Activated CD8-positive, alpha-beta memory T cell treated with anti-CD3 and anti-CD28 coated beads, Interleukin-2, amount 10 ng/mL, durations not matched to agents 7 days and 5 days (primary cell): ENCODE measurements at places on chromosomes 4 and X. TPM values are rescaled to one million over a fixed set of nuclear protein-coding genes. Genes with fewer than 3 reads are reported as not detected.

The PI4K2B gene
- total RNA-seq: 42.2 TPM

GRCh38 chrX:76155786-76156185 is 17.1 kb upstream of the PBDC1 start:
- DNase-seq: no peak
- peaks cover 3% of the 10 kb centered on the region for H3K27me3 ChIP-seq
- H3K27ac ChIP-seq: no peak overlapping the region
- no peak overlapping the region for H3K4me3 ChIP-seq

GRCh38 chr4:76476571-76476970 is 41.5 kb downstream of the SHROOM3 start:
- no peak for DNase-seq
- H3K4me3 ChIP-seq: no peak overlapping the region
- peaks cover 29% of the 10 kb centered on the region for H3K27me3 ChIP-seq
- no peaks in the 10 kb centered on the region for H3K4me1 ChIP-seq
- no peak overlapping the region for H3K27ac ChIP-seq

DNA sequence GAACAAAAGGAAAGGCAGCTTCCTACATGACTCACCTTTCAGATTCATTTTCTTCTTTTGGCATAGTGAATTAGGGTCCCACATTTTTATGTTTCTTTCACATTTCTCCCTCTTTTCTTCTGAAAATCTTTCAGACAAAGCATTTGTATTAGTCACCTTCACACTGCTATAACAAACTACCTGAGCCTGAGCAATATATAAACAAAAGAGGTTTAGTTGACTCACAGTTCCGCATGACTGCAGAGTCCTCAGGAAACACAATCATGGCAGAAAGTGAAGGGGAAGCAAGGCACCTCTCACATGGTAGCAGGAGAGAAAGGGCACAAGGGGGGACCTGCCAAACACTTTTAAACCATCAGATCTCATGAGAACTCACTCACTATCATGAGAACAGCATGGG is 36.9 kb downstream of the MAGEA9 start:
- H3K27ac ChIP-seq: no peak overlapping the region
- no peak for DNase-seq
- no peak overlapping the region for H3K4me3 ChIP-seq
- H3K27me3 ChIP-seq: peaks cover 27% of the 10 kb centered on the region

The PASD1 gene
- total RNA-seq: not detected

The ARR3 gene
- total RNA-seq: not detected

The MMRN1 gene
- total RNA-seq: 0.16 TPM

DNA sequence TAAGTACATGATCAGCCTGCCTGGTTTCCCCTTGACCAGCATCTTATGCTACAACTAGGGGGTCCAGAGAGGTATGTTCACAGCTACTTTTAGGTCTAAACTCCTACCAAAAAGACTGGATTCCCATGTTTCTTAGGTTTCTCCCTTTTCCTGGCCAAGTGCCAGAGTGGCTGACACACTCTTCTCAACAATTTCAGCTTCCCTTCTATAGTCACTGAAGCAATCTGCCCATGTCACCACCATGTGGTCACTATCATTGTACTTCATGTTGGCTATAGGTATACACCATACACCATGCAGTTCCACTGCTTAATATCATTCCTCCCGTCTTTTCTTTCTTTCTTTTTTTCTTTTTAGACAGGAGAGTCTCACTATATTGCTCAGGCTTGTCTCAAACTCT is 66.9 kb downstream of the KLHL13 start:
- no peaks in the 10 kb centered on the region for H3K4me1 ChIP-seq
- H3K27me3 ChIP-seq: no peaks in the 10 kb centered on the region
- H3K27ac ChIP-seq: no peak overlapping the region
- DNase-seq: no peak
- no peaks in the 10 kb centered on the region for H3K36me3 ChIP-seq
- no peak overlapping the region for H3K4me3 ChIP-seq

DNA sequence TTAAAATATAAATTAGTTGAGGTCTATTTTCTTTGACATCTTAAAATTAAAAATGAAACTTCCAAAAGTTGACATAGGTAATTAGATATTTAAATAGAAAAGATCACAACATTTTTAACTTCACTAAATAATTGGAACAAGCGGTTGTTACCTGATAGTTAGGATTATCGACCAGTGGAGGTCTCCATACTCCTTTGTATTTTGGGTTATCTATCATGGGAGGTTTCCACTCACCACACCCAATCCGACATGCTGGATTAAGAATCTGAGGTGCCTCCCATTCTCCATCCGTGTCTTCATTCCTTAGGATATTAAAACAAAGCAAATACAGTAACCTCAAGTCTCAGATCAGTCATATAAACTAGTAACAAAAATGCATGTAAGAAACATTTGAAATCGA is 22.2 kb downstream of the SCOC start:
- H3K4me3 ChIP-seq: no peak overlapping the region
- H3K4me1 ChIP-seq: no peaks in the 10 kb centered on the region
- peaks cover 29% of the 10 kb centered on the region for H3K27me3 ChIP-seq
- DNase-seq: no peak

GRCh38 chr4:80184053-80184824 is 13.1 kb upstream of the PRDM8 start:
- peak overlapping the region; percentile 87 for H3K27ac ChIP-seq
- H3K27me3 ChIP-seq: peaks cover 12% of the 10 kb centered on the region
- H3K36me3 ChIP-seq: peaks cover 35% of the 10 kb centered on the region
- peaks cover 60% of the 10 kb centered on the region for H3K4me1 ChIP-seq

DNA sequence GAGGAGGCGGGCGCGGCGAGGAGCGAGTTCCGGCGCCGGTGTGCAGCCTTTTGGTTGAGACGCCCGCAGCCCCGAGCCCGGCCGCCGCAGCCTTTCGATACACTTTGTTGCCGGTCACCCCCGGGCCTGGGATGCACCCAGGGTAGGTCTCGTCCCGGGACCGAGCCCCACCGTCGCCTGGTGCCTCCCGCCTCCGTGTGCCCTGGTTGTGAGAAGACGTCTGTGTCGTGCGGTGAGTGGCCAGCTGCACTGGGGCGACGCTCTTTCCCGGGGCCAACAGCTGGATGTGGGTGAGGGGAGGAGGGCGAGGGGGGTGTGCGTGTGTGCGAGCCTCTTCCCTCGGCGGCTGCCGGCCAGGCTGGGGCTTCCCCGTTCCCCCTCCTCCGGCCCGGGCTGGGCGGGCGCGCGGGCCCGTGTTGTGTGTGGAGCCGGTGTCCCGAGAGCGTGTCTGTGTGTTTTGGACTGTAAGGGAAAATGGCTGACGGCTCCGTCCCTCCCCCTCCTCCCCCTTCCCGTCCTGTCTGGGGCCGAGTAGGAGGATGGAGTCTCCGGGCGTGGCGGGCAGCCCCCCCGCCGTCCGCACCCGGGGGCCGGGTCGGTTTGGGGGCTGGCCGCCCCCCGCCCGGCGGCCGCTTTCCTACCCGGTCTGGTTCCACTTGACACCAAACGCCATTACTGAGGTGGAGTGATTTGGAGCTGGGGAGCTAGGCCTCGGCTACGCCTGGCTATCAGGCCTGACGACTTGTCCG is 807 bp downstream of the USP9X start:
- peak overlapping the region; percentile 87 for H3K4me3 ChIP-seq
- DNase-seq: peak; percentile 65
- H3K27me3 ChIP-seq: no peaks in the 10 kb centered on the region
- H3K27ac ChIP-seq: peak overlapping the region; percentile 99
- H3K4me1 ChIP-seq: peaks cover 32% of the 10 kb centered on the region
- H3K36me3 ChIP-seq: peaks cover 10% of the 10 kb centered on the region
